ENCODE measurements at places on chromosomes 16 and 17.

DNA sequence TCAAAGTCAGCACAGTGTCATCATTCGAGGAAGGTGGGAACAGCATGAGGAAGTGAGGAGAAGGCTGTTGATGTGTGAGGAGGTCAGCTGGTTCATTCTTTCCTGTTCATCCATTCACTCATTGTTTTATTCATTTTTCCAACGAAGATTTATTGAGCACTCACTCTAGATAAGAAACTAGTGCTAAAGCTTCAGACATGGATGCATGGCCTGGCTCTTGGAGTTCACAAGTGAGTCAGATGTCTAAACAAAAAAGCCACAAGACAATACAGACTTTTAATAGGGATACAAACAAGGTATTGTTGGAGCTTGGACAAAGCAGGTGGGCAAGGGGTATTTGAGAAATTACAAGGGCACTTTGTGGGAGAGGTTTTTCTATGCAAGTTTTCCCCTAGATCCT is 31.3 kb upstream of the MPHOSPH6 start:
- no peak for DNase-seq

- no peak for DNase-seq
Measured at GRCh38 chr17:67266496-67266895, 21.5 kb upstream of the HELZ start.

DNA sequence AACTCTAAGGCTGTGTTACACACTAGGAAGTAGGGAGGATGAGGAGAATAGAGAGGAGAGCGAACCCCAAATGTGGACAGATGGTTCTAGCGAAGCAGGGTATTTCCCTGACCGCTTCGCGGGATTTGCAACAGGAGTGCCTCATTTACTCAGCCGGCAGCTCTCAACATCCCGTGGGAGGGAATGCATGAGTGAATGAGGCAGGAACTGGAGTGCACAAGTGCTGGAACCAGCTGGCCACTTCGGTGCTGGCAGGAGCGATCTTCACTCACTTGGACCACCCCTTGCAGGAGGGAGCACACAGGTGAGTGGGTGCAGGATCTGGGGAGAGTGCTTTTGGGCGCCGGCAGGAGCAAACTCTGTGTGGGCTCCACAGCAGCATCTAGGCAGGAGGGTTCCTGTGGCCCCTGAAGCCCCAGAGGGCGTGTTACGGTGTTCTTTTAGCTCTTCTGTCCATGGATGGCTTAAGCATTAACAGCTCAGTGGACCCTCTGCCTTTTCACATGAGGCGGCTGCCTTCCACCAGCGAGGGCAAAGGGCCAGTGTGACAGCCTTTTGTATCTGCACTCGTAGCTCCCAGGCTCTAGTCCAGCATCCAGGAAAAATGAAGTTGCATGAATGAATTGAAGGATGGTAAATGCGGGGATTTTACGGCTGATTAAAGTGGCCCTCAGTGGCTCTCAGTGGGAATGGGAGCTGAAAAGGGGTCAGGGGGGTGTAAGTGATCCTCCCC is 17.4 kb upstream of the ZNHIT3 start:
- no peak for DNase-seq

DNA sequence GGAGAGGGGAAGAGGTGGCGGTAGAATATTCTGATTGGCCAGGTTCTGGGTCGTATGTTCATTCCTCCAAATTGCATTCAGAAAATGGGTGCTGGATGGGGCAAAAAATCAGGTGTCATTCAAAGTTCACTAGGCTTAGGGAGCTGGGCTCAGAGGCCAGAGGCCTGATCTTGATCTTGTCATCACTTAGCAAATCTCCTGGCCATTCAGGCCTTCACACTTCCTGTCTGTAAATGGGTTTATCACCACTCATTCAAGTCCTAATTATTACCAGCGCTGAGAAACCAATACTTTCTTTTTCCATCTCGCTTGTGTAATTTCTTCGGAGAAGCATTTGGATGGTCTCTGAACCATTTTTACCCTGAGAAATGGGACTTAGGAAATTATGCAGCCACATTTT is 50.8 kb downstream of the BMERB1 start:
- no peak for DNase-seq

DNA sequence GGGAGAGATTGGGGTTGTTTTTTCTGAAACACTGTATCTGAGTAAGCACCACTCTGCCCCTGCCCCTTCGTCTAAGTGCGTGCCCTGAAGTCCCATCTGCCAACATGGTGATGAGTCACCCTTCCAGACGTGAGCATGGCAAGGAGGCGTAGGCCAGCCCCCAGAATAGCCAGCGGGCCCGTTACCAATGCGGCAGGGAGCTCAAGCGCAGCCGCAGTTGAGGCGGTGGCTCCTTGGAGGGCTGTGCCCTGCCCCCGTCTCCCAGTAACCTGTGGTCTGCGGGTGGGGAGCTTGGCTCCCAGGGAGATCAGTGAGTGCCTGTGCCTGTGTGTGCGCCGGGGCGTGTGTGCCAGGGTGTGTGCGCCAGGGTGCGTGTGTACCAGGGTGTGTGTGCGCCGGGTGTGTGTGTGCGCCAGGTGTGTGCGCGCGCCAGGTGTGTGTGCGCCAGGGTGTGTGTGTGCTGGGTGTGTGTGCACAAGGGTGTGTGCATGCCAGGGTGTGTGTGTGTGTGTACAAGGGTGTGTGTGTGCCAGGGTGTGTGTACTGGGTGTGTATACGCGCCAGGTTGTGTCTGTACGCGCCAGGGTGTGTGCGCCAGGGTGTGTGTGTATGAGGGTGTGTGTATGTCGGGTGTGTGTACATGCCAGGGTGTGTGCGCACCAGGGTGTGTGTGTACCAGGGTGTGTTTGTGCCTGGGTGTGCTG is 98.6 kb upstream of the CHMP6 start:
- DNase-seq: peak; percentile 92

- no peak for DNase-seq
Measured at GRCh38 chr16:11526655-11527350, 59.9 kb downstream of the LITAF start.

GRCh38 chr16:72649254-72649944 is 398.5 kb downstream of the ZFHX3 start:
- no peak for DNase-seq

GRCh38 chr16:8173111-8173644 is 417.1 kb downstream of the TMEM114 start:
- peak; percentile 57 for DNase-seq

DNA sequence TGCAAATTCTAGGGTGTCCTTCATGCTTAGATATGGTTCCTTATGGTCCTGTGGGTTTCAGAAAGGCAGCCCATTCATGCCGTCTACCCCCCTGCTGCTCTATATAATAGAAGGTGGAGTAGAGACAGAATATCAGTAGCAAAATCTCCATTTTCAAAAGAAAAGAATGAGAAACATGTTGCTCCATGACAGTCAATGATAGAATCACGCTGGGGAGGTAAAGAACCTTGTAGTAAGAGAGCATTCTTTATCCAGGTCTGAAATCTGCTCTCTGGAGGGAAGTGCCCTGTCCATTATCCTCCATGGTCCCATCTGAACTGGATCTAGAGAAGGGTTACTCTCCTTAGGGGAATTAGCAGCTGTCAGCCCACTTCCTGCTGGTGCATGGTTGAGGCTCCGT is 272.8 kb downstream of the WWOX start:
- no peak for DNase-seq

- DNase-seq: peak; percentile 89
Measured at GRCh38 chr16:49019831-49020230, 261.8 kb downstream of the CBLN1 start.

- no peak for DNase-seq
Measured at GRCh38 chr16:55835581-55835980, 2.7 kb upstream of the CES1 start.

DNA sequence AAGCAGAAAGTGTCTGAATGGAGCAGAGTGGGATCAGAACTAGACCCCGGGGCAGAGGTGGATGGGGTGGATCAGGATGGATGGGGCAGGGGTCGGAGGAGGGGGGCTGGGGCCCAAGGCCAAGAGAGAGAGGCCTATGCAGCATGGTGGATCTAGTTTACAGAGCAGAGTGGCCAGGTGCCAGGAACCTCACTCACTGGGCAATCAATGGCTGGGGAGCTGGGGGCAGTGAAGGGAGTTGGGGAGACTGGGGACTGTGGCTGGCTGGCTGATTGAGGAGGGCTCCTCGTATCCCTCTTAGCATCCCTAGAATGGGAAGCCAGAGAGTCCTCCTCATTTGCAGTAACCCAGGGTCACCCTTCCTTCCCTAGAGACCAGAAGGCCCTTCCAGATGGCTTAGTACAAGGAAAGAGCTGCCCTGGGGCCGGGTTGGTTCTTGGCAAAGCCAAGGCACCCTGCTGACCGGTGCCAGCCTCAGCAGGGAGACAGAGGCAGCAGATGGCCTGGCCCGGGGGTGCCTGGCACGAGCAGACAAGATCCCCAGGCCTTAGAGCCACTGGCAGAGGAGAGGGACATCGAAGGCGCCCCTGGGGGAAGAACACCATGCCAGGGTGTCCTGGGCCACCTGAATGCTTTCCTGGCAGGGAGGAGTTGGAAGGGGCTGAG is 36.8 kb downstream of the SRCIN1 start:
- peak; percentile 98 for DNase-seq

GRCh38 chr16:69568676-69569075 is 2.9 kb downstream of the NFAT5 start:
- DNase-seq: no peak

DNA sequence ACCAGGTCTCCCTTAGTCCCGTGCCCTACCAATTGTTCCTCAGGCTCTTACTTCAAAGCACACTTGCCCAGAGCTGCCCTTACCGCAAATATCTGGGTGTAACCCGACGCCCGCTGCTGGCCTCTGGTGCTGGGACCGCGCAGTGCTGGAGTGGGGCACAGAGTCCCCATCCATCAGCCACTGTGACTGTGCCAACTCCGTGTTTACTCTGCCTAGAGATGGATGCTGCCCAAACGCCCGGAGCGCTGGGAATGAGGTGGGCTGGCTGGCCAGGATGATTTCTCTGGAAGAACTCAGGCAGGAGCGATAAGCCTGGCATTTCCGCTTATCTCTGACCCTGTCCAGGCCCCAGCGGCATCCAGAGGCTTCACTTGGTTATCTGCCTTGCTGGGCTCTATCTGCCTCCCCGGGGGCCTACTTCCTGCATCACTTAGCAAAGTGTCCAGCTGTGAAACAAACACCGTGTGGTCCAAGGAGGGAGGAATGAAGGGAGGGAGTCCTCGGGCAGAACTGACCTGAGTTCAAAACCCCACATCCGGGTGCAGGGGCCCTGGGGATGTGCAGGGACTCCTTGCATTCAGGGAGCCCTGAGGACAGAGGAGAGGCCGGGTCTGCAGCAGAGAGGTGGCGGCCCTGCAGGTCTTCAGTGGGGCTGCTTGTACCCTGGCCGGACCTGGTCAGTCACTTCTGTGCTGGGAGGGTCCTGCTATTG is 9.4 kb upstream of the MYLK3 start:
- no peak for DNase-seq

- no peak for DNase-seq
Measured at GRCh38 chr17:76667786-76668453, 24.4 kb upstream of the ST6GALNAC1 start.

GRCh38 chr17:48577946-48578615 is at the start of gene HOXB4:
HOXB4 (minus strand) TSS chr17:48578350; CDS start chr17:48578319, 31 bp downstream.
- DNase-seq: no peak
